ENCODE measurements at places on chromosomes 13 and 19.

- no peak for ATAC-seq
Observed at GRCh38 chr13:108755083-108755482, 125.7 kb downstream of the MYO16 start.

DNA sequence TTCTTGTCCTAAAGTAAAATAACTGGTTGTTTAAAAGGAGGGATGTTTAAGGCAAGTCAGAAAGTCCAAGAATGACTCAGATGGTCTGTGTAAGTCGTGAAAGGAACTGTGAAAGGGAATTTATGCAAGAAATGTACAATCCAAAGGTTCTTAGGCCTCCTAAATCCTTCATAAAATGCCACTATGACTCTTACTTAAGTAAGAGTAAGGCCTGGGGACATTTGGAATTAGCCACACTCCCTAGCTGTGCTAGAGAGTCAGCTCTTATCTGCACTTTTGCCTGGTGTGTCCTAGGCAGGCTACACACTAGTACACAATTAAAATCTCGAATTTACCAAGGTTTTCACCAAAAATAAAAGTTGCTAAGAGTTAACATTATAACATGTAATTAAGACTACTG, 686.9 kb downstream of the UQCRFS1 start:
- ATAC-seq, result no peak

DNA sequence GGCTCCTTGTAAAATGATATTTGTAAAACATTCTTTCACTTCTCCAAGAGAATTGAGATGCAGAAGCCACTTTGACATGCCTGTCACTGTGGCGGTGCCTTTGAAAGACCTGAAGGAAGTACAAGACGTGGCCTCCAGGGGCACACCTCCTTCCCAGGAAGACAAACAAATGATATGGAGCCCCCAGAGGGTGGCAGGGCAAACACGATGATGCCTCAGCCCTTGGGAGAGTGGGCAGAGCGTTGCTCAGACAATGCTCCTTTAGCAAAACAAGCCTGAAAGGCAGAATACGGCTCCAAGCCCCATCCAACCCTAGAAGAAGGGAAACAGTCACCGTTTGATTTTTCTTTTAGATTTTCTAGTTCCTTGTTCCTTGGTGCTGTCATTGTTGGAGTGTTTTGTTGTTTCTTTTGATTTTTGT, 9.2 kb upstream of the ATP12A start:
- no peak for ATAC-seq

- ATAC-seq, result no peak
Observed at GRCh38 chr13:36665630-36666029, 8.2 kb upstream of the SERTM1 start.

- no peak for ATAC-seq
Observed at GRCh38 chr13:95354680-95355487, 53.6 kb upstream of the ABCC4 start.

DNA sequence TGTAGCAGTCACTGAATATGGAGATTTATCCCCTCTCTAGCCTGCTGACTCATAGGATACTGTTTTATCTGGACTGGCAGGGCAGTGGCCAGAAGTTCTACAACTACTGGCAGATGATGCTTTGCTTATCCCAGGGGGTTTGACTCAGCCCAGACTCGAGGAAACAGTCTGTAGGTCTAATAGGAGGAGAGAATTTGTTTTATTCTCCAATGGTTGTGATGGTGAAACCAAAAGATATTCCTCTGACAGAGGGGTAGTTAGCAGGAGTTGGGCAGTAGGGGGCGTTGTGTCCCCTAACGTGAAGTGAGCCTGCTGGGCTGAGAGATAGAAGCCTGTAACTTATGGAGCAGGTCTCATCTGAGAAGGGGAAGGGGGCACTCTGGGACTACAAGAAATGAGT, 74.9 kb downstream of the WTIP start:
- no peak for ATAC-seq

DNA sequence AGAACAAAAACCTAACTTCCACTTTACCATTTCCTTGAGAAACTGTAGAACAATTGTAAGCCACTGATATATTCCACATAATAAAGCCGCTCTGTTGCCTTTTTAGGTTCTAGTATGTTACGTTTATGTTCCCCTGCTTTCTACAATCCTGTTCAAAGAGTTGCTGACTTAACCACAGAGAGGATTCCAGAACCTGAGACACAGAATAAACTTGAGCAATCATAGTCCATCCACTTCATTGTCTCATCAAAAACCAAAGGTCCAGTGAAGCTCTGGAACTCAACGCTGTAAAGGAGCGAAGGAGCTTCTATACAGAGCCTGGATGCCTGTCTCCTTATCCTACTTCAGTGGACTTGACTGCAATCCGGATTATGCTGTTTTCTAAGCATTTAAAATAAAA, 4.6 kb downstream of the STARD13 start:
- no peak for ATAC-seq

GRCh38 chr13:106098778-106099177, 436.7 kb downstream of the EFNB2 start:
- ATAC-seq, result no peak

DNA sequence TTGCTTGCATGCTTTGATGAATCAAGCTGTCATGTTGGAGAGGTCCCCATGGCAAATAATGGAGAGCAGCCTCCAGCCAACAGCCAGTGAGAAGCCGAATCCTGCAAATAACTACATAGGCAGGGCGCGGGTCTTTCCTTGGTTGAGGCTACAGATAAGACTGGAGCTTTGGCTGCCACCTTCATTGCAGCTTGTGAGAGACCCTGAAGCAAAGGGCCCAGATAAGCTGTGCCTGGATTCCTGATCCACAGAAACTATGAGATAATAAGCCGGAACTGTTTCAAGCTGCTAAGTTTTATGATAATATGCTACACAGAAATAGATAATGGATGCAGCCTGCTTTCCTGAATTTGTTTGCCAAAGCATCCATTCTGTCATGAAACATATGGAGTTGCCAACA, 257.0 kb downstream of the HS6ST3 start:
- no peak for ATAC-seq

DNA sequence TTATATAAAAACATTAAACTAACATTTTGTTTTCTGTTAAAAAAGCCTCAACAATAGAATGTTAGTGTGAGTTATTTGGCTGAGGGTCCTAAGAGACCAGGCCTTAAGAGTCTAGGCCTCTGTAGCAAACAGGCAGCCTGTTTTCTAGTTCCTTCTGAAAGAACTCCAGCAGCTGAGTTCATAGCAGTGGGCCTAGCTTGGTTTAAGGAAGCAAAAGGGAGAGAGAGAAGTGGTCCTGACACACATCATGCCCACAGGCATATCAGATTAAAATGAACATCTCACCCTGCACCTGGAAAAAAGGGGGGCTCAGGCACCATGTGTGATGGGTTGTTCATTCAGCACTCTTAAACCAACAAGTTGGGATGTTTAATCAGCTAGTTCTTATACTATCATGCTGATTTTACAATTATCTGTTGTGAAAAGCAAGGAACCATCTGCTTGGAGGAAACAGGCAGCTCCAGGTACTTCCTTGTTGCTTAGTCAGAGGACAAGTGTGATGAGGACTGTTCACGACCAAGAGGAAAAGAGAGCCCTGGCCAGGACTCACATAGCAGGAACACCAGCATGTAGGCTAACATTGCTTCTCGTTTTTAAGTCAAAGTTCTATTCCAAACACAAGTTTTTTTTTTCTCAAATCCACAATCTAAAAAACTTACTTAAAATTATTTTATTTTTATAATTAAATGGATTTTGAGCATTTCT, 81.3 kb upstream of the FRY start:
- peak; percentile 66 for ATAC-seq

- ATAC-seq, result no peak
Observed at GRCh38 chr13:110484290-110485048, 77.1 kb downstream of the RAB20 start.

DNA sequence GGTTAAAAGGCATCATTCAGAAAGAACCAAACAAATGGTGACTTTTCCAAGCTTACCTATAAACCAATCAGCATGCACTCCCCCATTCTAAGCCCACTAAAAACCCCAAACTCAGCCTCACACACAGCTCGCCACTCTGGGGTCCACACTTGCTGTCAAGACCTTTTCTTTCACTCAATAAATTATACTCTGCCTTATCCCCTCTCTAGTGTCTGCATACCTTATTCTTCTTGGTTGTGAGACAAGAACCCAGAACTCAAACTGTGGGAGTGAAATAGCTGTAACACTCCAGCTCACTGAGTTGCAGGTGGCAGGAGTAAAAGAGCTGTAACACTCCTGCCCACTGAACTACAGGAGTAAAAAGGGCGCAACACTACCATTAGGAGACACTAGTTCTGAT, 559.0 kb downstream of the TBC1D4 start:
- no peak for ATAC-seq

DNA sequence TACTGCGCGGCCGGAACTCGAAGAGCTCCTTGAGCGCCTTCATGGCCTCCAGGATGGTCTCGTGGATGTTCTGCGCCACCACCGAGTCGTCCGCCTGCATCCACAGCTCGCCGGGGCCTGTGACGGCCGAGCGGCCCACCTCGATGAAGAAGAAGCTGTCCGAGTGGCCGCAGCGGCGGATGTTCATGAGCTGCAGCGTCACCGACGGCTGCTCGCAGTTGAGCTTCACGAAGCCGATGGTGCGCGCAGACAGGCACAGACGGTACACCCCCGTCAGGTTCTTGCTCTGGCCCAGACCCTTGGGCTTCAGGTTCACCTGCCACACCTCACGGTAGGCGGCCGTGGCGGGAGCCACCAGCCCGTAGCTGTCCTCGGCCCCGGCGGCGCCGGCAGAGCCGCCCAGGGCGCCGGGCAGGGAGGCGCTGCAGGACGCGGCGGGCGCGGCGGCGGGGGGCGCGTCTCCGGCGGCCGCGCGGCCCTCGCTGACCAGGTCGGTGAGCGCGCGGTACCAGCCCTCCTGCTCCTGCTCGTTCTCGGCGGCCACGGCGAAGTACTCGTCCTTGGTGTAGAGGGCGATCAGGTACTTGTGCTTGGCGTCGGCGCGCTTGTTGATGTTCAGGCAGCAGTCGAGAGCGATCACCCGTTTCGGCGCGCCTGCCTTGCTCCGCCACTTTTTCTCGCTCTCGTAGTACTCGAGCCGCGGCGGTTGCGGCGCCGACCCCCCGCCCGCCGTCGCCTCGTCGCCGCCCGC, 1.1 kb downstream of the IRS2 start:
- no peak for ATAC-seq

- ATAC-seq, result no peak
Observed at GRCh38 chr13:40275636-40276035, 390.8 kb downstream of the FOXO1 start.

- no peak for ATAC-seq
Observed at GRCh38 chr13:58999851-59000250, 1163.9 kb downstream of the DIAPH3 start.

DNA sequence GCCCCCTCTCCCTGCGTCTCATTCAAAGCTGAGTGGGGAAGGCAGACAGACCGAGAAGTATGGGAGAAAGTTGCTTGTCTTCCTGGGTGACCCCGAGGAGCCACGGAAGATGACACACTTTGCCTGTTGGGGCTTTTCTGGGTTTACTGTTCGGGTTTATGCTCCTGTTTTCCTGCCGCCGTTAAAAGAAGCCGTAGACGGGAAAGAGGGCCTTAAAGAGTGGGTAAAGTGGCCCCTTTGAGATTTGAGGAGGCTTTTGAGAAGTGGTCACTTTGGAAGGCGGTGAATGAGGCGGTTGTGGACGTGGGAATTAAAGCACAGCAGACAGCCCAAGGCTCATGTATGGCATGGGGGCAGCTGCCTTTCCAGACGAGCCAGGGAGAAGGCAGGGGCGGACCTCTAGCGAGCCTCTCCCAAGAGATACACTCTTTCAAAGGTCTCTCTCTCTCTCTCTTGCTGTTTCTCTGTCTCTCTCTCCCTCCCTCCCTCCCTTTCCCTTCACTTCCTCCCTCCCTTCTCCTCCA, 493 bp upstream of the LHFPL6 start:
- ATAC-seq, result no peak

DNA sequence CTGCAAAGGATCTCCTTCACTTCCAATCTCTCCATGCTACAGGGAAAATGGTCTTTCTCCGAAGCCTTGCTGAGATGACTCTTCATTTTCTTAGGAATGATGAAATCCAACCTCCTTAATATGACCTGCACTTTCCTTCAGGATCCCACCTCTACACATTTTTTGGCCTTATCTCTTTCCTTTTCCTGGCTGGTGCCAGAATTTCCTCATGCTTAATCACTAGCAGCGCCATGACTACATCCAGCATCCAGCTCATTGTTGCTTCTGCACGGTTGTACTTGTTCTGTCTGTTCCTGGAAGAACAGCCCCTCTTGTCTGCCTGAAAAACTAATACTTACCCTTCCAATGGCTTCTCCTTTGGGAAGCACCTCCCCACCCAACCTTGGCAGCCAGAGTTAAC, 68.4 kb downstream of the TEX26 start:
- no peak for ATAC-seq

DNA sequence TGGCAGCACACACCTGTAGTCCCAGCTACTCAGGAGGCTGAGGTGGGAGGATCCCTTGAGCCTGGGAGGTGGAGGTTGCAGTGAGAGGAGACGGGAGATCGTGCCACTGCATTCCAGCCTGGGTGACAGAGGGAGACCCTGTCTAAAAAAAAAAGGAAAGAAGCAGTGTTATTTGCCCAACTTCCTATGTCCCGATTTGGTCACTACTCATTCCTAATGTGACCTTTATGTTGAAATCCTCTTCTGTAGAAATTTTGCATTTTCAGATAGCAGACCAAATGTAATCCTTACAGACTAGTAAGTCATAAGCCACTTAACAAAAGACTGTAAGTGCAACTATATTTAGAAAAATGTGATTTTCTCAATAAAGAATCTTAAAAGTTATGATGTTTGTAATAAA, 18.2 kb upstream of the STK24 start:
- ATAC-seq, result no peak

- no peak for ATAC-seq
Observed at GRCh38 chr19:42090672-42091071, 14.7 kb downstream of the ZNF574 start.

Data from esophagus mucosa (tissue), 1 donor.